ENCODE measurements at places on chromosomes 13 and 19. TPM values are rescaled to one million over a fixed set of nuclear protein-coding genes. Genes with fewer than 3 reads are reported as not detected.

DNA sequence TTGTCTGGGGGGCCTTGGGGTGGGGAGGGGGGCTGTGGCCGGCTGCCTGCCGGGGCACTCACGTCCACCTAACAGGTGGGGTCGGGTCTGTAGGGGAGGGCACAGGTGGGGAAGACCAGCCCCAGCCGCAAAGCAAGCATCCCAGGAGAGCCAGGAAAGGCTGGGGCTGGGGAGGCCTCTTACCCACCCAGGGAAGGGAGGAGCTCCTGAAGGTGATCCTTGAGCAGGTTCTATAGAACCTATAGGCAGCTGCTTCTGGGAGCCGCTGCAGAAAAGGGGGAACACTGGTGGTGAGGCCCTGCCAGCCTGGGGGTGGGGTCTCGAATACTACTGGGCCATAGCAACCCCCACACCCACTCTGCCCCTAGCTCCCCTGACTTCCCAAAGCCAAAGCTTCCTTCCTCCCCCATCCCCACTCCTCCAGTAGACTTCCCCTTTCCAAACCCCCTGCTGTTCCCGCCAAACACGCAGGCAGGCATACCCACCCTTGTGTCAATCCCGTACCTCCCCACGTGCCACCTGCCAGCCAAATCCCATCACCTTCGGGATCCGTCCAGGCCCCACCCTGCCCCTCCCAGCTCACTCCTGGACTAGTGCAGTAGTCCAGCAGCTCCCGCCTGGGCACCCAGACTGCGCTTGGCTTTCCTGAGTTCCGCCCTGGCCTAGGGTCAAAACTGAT, 5.6 kb downstream of the KLF16 start:
- no peak for DNase-seq

GRCh38 chr13:38730332-38730731, 43.5 kb downstream of the FREM2 start:
- no peak for DNase-seq

COX7A1 gene
- total RNA-seq, result 3.9 TPM

RDH8 gene
- not detected for total RNA-seq

PSG5 gene
- not detected for total RNA-seq

DNA sequence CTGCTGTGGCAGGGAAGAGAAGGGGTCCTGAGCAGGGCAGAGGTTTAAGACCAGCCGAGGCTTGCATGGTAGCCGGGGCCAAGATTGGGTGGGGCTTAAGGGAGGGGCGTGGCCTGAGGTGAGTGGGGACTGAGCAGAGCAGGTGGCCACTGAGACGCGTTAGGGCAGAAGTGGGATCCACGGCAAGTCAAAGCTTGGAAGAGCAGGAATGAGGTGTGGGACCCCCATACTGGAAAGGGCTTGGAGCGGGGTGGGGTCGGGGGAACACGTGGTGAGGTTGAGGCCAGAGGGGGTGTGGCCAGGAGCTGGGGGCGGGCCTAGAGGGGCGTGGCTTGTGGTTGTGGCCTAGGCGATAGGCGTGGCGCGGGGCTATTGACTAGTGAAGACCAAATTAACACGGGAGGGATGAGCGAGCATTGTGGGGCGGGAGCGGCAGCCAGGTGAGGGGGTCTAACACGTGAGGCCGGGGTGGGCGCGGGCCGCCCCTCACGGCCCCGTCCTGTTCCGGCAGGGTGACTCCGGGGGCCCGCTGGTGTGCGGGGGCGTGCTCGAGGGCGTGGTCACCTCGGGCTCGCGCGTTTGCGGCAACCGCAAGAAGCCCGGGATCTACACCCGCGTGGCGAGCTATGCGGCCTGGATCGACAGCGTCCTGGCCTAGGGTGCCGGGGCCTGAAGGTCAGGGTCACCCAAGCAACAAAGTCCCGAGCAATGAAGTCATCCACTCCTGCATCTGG, 3.3 kb downstream of the CFD start:
- DNase-seq, result no peak

DNA sequence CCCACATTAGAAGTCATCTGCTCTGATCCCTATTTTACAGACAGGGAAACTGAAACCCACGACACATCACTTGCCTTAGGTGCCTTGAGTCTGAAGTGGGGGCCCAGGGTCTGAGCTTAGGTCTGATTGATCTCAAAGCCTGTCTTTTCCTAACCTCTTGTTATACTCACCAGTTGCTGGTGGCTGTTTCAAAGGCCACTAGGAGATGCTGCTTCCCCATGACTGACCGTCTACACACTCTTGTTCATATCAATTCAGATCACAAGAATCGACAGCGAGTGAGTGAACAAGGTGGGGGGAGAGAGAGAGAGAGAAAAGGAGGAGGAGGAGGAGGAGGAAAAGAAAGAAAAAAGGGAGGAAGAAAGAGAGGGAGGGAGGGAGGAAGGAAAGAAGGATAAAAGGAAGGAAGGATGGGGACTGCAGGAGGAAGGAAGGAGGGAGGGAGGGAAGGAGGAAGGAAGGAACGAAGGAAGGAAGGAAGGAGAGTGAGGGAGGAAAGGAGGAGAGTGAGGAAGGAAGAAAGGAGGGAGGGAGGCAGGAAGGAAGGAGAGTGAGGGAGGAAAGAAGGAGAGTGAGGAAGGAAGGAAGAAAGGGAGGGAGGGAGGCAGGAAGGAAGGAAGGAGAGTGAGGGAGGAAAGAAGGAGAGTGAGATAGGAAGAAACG, 3.3 kb downstream of the OR10H1 start:
- peak; percentile 52 for DNase-seq

DNA sequence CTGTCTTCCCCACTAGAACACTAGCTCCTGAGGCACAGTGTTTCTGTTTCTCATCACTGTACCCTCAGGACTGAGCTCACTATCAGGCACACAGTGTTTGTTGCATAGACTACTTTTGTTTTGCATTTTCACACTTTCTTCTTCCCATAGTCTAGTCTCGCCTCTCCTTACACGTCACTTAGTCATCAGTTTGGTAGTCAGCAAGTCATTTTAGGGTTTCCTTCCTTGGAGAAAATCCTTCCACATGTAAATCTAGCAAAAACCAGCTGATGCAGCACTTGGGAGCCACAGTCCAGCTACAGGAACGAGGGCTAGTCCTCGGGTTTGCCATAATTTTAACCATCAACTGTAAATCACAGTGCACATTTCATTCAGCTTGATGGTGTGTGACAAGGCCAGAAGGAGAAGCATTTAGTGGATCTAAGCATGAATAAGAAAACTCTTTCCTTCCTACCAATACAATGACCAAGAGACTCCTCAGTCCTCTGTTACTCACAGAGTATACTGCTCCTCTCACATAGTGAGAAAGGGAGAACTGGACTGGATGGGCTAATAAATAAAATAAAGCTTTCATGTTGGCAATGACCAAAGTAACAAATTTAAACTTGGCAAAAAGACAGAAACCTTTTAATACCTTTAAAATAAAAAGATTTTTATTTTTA, 221.0 kb downstream of the KLF12 start:
- DNase-seq, result no peak

OR4F17 gene
- total RNA-seq, result not detected

DNA sequence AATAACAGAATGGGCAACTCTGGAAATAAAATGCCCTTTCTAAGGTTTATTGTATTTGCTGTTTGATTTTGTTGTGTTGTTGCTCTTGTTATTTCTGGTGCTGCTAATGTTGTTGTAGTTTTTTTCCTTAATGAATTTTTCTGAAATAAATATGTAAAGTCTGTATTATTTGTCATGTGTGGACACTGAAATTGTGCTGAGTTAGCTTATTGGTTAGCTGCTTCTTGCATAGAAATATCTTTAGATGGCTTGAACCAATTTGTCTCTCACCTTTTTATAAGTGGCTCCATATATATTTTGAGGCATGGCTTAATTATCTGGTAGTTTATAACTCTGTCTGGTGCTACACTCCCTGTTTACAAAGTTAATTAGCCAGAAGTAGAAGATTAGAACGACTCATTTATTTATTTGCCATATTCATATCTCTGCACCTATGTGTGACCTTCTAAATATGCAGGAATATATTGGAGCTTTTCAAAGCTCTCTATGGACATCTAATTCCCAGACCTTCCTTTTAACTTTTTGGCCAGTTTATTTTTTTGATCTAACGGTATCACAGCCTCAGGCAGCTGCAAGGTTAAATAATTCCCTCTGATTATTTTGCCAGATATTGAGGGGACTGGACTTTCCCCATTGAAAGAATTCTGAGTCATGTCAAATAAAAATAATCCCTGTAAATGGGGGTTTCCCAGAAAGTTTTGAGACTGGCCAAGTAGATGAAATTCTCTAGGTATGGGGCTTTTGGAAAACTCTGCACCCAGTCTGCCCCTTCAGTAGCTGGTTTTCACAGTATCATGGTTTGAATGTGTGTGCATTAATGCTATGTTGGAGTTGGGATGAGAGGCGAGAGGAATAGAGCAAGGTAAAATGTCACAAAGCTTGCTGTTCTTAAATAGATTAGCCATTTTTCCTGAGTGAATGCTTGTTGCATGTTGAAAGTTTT, 1331.7 kb upstream of the MIR17HG start:
- DNase-seq, result no peak

DNA sequence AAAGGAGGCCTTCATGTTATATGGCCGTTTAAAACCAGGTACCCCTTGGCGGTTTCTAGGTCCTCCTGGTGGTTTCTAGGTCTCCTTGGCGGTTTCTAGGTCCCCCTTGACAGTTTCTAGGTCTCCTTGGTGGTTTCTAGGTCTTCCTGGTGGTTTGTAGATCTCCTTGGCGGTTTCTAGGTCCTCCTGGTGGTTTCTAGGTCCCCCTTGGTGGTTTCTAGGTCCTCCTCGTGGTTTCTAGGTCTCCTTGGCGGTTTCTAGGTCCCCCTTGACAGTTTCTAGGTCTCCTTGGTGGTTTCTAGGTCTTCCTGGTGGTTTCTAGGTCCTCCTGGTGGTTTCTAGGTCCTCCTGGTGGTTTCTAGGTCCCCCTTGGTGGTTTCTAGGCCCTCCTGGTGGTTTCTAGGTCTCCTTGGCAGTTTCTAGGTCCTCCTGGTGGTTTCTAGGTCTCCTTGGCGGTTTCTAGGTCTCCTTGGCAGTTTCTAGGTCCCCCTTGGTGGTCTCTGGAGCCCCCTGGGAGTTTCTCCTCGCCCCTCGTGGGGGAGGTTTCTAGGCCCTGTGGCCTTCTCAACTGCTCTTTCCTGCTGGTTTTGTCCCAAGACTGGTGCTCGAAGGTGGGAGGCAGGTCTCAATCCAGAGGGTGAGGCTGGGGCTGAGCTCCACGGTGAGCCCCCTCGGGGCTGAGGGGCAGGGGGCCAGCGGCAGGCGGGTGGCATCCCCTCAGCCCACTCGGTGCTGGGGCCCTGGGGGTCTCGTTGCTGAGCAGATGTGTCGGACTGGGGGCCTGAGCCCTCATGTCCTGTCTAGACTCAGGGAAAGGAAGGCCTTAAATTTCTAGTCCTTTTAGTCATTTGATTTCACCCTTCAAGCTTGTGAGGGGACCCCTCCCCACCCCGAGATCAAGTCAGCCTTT, 8.0 kb downstream of the HCN2 start:
- no peak for DNase-seq

ZNF497 gene
- total RNA-seq, result 2.4 TPM

GRCh38 chr13:23651887-23652286, 81.7 kb downstream of the TNFRSF19 start:
- DNase-seq, result no peak

- no peak for DNase-seq
Measured at GRCh38 chr13:111043575-111043982, 71.5 kb upstream of the ARHGEF7 start.

- no peak for DNase-seq
Measured at GRCh38 chr13:69363360-69363759, 744.3 kb upstream of the ATXN8OS start.

DNA sequence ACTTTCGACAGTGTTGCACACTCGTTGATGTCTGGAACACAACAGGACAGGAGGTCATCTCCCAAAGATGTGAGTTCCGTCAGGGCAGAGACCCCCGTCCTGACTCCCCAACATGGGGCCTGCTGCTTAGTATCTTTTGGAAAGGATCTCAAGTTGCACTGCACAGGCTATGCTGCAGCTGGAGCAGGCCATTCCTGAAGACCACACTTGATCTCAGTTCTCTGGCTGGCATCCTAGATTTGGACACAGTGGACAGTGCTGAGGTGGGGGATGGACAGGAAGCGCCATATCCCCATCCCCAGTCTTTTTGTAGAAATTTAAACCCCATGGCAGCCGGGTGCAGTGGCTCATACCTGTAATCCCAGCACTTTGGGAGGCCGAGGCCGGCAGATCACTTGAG, 5.9 kb downstream of the ADGRE2 start:
- no peak for DNase-seq

DNA sequence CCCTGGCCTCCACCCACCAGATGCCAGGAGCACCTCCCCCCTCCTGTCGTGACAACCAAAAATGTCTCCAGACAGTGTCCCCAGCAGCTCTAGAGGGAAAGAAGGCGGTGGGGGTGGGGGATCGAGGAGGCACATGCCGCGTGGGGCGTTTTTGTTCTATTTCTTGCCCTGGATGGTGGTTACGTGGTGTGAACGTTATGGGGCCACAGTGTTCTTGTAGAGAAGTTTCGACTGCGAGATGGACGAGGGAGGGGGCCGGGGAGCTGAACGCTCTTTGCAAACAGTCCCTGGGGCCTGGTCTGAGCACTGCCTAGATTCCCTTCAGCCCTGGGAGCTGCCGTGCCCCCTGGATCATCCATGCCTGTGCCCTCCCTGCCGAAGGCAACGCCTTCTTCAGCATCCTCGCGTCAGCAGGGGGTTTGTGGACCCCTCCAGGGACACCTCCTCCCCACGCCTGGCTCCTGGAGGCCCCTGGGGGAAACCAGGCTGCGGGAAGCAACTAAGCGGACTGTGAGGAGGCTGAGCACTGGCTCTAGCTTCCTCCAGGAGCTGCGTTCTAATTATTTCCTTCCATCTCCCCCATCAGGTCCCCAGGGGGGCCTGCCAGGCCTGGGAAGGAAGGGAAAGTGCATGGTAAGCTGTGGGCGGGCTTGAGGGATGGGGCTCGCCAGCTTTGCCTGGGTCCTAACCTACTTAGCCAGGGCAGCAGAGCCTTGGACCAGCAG, 131.5 kb downstream of the IER2 start:
- no peak for DNase-seq

GRCh38 chr13:101292711-101293110, 123.6 kb downstream of the NALCN start:
- no peak for DNase-seq

GRCh38 chr13:46536341-46536740, 16.6 kb upstream of the LRCH1 start:
- DNase-seq, result no peak

LIM2 gene
- total RNA-seq, result not detected

DNA sequence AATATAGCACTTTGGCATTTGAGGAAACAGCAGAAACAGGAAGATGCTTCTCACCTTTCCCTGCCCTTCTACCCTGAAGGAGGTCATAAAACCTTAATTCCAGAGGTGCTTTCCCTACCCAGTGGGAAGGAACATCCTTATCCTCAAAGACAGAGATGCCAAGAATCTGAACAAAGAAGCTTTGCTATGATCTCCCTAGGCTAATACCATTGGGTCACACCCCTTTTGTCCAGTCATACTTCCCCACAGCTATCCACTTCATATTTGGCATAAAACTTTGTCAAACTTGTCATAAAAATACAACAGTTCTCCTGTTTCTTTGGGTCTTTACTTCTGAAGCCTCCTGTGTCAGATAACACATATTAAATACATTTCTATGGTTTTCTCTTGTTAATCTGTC, 21.7 kb upstream of the RXFP2 start:
- DNase-seq, result no peak

- DNase-seq, result no peak
Measured at GRCh38 chr19:11365557-11366117, 8.8 kb upstream of the SWSAP1 start.

- DNase-seq, result no peak
Measured at GRCh38 chr19:43768273-43769050, 12.3 kb downstream of the KCNN4 start.

All from left lobe of liver (tissue), 2 donors.